Activated T-cell treated with anti-CD3 and anti-CD28 coated beads for 24 hours (primary cell): ENCODE measurements at places on chromosomes 1 and 21.

GRCh38 chr1:99763956-99764355 lies 2.5 kb downstream of the FRRS1 start:
- no peak for DNase-seq

GRCh38 chr1:64850846-64851245 lies 106.0 kb downstream of the RAVER2 start:
- no peak for DNase-seq

- DNase-seq: peak; percentile 7
Observed at GRCh38 chr1:52602856-52603600, 857 bp downstream of the GPX7 start.

DNA sequence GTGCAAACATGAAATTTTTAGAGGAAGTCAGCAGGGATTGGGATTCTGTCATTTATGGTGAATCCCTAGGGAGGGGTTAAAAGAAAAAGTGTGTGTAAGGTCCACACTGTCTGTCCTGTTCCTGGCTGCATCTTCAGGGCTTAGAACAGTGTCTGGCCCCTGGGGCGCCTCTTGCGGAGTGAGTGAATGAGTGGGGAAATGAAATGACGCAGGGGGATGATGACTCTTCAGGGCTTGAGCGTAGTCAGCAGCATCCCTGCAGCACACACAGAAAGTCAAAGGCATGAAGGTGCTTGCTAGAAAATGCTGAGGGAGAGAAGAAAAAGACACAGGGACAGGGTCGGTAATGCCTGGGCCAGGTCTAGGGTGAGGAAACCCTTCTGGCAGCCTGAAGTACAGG lies 57.8 kb downstream of the PGBD5 start:
- no peak for DNase-seq

- no peak for DNase-seq
Observed at GRCh38 chr1:232657426-232658005, 27.6 kb upstream of the SIPA1L2 start.

- DNase-seq: no peak
Observed at GRCh38 chr1:50968821-50969610, 1.0 kb upstream of the CDKN2C start.

DNA sequence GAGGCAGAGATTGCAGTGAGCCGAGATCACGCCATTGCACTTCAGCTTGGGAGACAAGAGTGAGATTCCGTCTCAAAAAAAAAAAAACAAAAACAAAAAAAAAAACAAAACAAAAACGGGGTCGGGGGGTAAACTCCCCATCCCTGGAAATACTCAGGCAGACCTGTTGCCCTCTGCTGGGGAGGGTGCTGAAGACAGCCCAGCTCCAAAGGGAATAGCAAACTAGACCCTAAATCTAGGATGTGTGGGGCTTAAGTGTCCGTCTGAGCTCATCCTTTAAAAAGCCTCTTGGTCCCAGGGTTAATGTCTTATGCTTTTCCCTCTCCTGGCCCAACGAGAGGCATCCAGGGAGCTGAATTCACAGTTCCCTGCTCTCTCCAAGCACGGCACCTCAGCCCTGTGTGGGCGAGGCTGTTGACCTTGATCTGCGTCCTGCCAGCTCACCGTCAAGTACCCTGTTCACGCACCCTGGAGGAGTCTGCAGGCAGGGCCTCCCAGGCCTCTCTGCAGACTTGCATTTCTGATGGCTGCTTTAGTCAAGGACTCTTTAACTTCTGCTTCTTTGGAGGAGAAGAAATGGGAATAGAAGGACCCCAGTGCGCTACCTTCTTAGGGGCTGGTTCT lies 22.3 kb downstream of the KCND3 start:
- no peak for DNase-seq

- DNase-seq: no peak
Observed at GRCh38 chr1:107250169-107250568, 109.3 kb downstream of the NTNG1 start.

- DNase-seq: no peak
Observed at GRCh38 chr1:8276173-8276914, 41.6 kb upstream of the SLC45A1 start.

GRCh38 chr1:174134003-174134659 lies 25.2 kb upstream of the RABGAP1L start:
- DNase-seq: no peak

- no peak for DNase-seq
Observed at GRCh38 chr1:217392441-217392840, 238.4 kb downstream of the GPATCH2 start.

DNA sequence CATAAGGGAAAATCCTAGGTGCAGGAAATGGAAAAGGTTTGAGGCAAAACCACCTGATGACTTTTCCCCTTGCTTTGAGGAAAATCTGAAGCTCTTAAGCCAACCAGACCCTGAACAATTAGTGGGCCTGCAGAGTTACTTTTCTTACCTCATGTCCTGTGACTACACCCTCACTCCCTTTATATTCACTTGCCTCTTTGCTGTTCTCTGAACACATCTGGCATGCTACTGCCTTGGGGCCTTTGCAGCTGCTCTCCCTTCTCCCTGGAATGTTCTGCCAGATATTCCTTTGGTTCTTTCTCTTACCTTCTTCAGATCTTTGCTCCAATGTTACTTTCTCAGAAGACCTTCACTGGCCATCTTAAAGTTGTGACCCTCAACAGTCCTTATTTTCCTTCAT lies 21.8 kb downstream of the RPTN start:
- no peak for DNase-seq

DNA sequence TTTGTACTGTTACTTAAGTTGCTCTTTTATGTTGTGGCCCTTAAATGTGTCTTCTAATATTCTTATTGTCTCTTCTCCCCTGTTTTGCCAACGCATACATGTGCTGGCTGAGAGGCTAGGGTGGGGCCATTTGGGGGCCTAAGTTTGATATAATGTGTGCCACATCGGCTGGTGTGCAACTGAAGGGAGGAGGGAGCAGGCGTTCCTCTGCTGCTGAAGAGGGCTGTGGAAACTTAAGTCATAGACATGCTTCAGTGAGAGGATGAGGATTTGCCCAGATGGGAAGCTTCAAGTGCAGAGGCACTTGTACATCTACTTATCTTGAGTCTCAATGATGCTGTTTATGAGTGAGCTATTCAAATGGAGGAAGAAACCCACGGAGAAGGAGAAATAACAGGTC lies 630.6 kb downstream of the LMO4 start:
- DNase-seq: no peak

- no peak for DNase-seq
Observed at GRCh38 chr1:245197911-245198379, 43.2 kb downstream of the KIF26B start.

DNA sequence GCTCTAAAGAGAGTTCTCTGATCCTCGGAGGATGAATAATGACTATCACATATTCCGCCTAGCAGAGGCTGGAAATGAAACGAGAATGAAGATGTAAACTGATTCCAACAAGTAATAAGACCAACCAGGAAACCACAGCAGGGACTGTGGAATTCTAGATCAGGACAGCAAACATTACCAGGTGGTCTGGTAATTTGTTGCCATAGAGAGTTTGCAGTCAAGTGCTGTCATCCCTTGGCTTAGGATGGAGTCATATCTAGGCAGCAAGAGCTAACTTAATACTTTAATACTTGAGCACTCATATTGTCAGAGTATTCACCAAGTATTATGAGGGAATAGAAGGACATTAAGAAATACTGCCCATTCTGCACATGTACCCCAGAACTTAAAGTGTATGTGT lies 45.1 kb upstream of the MUTYH start:
- DNase-seq: no peak
